ENCODE measurements at places on chromosomes 11 and 22.
A peak's percentile ranks its signal among the peaks of the same experiment; 100 is the strongest.

DNA sequence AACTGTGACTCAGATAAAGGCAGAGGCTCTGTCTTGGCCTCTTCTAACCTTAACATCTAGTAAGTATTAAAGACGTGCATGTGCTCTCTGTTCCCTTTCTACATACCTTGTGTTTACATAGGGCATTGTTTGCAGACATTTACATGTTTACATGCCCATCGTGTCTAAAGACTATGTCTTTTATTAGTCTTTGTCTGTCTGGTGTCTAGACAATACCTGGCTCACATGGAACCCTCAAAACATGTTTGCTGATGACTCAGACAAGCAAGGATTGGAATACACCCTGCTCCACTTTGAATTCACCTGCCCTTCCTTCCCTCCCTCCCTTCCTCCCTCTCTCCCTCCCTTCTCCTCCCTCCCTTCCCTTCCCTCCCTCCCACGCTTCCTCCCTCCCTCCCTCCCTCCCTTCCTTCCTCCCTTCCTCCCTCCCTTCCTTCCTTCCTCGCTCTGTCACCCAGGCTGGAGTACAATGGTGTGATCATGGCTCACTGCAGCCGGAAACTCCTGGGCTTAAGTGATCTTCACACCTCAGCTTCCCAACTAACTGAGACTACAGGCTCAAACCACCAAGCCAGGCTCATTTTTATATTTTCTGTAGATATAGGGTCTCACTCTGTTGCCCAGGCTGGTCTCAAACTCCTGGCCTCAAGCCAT is 23.7 kb upstream of the SORL1-AS1 start:
- H3K27ac ChIP-seq: no peak overlapping the region
- no peaks in the 10 kb centered on the region for H3K27me3 ChIP-seq
- no peaks in the 10 kb centered on the region for H3K36me3 ChIP-seq
- no peak overlapping the region for H3K4me3 ChIP-seq
- H3K4me1 ChIP-seq: peaks cover 20% of the 10 kb centered on the region

DNA sequence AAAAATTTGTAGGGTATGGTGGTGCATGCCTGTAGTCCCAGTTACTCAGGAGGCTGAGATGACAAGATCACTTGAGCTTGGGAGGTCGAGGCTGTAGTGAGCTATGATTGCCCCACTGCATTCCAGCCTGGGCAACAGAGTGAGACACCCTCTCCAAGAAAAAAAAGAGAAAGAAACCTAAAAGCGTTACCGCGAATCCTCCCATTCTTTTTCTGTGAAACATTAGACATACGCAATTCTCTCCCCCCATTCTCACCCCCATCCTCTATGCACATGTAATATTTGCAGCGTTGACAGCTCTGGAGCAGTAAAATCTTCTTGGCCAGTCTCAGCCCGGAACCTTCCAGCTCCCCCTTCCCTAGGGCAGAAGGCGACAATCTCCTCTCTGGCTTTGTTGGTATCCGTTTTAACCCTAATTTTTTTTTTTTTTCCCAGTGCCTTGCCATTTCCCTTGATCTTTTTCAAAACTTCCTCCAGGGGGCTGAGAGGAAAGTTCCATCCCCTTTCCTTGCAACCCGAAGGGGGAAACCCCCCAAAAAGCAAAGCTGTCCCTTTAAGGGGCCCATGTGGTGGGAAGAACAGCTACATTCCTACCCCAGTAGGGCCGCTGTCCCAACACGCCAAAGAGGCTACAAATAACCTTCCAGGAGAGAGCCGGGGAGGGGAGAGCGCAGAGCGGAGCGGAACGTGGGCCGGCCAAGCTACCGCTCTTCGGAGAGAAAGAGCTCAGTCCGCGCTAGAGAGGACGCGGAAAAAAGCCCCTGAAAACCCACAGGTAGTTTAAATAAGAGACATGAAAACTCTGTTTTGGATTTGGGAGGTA is 1.9 kb downstream of the LRP4 start:
- peak overlapping the region; percentile 90 for H3K27ac ChIP-seq
- DNase-seq: no peak
- H3K4me3 ChIP-seq: peak overlapping the region; percentile 83
- peaks cover 58% of the 10 kb centered on the region for H3K4me1 ChIP-seq
- H3K27me3 ChIP-seq: no peaks in the 10 kb centered on the region

DNA sequence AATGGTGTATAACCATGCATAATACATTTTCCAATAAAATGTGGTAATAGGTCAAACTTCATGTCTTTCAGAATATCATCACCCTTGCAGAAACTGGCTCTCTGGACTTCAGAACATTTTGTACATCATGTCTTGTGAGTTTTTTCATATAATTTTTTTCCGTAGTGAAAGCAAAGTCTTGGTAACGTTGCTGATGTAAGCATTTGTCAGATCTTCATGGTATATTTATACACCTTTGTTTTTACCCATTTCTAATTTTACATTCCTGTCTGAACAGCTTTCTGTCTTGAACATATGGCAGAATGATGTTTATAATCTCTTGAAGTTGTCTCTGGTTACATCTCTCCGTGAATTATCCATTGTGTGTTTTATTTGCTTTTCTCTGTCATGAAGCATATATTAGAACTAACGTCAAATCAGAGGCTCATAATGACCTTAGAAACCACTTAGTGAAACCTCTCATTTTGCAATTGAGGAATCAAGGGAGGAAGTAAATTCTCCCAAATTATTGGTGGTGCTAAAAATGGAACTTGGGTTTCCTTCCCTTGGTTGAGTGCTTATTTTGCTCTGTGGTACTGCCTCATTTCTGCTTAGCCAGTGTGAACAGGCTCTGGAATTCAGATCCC is 37.4 kb downstream of the CSRP3 start:
- H3K4me1 ChIP-seq: no peaks in the 10 kb centered on the region
- no peak overlapping the region for H3K4me3 ChIP-seq
- peaks cover 16% of the 10 kb centered on the region for H3K36me3 ChIP-seq
- no peak overlapping the region for H3K27ac ChIP-seq
- no peaks in the 10 kb centered on the region for H3K27me3 ChIP-seq
- no peak for DNase-seq

DNA sequence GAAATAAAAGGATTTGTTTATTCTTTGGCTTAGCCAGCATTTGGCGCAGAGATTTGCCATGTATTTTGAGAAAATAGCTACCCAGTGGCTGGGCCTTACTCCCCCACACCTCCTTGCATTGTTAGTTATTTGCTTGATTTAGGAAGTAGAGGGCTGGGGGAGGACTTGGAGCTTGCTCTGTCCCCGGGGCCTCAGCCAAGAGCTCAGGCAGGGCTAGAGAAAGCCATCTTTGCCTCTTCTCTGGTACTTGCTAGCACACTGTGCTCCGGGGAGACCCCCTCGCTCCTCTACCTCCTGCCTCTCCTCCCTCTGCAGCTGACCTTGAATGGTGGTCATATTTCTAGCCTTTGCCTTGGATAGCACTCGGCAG is 93.0 kb downstream of the SCN3B start:
- peak overlapping the region; percentile 76 for H3K27ac ChIP-seq
- no peaks in the 10 kb centered on the region for H3K36me3 ChIP-seq
- no peaks in the 10 kb centered on the region for H3K27me3 ChIP-seq

DNA sequence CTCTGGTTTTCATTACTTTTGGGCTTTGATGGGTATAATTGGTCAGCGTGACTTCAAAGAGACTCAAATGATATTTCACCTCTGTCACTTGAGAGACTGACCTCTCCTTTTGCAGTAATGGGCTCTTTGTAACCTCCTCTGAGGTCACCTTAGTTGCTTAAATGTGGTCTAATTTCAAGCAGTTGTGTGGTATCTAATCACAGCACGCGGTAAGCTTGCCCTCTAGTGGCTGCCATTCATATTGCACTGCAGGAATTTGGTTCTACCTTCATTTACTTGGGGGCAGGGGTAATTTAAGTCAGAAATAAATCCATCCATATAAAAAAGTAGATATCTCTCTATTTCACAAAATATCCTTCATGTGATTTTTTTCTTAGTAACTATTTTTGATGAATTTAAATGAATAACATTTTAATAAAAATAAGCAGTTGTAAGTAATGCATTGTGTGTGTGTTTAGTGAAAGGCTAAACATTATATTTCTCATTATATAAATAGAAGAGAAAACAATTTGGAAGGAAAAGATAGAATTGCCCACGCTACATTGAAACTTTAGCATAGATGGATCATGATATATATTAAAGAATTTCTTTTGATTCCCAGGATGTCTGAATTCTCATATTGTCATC is 55.0 kb upstream of the ANO3 start:
- peaks cover 17% of the 10 kb centered on the region for H3K27me3 ChIP-seq
- peak; percentile 78 for DNase-seq
- H3K4me3 ChIP-seq: no peak overlapping the region
- no peak overlapping the region for H3K27ac ChIP-seq
- no peaks in the 10 kb centered on the region for H3K36me3 ChIP-seq

DNA sequence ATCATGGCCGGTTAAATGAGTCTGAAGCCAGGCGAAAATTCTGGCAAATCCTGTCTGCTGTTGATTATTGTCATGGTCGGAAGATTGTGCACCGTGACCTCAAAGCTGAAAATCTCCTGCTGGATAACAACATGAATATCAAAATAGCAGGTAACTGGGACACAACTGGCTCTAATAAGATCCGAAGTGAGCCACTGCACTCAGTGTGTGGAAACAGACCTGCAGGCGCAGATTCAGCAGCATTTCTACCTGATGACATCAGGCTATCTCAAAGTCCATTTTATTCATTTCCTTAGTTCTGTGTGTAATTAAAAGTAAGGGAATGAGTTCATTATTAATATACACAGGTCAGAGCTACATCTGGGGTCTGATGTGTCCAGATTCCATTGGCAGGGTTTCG is 78.2 kb downstream of the PPP2R1B start:
- DNase-seq: no peak
- H3K27ac ChIP-seq: peak overlapping the region; percentile 93
- H3K4me3 ChIP-seq: no peak overlapping the region
- no peaks in the 10 kb centered on the region for H3K27me3 ChIP-seq
- H3K4me1 ChIP-seq: peaks cover 25% of the 10 kb centered on the region

- H3K4me1 ChIP-seq: peaks cover 3% of the 10 kb centered on the region
- H3K27me3 ChIP-seq: no peaks in the 10 kb centered on the region
- no peak for DNase-seq
These were observed 405.3 kb upstream of the LUZP2 start for GRCh38 chr11:24091594-24091993.

DNA sequence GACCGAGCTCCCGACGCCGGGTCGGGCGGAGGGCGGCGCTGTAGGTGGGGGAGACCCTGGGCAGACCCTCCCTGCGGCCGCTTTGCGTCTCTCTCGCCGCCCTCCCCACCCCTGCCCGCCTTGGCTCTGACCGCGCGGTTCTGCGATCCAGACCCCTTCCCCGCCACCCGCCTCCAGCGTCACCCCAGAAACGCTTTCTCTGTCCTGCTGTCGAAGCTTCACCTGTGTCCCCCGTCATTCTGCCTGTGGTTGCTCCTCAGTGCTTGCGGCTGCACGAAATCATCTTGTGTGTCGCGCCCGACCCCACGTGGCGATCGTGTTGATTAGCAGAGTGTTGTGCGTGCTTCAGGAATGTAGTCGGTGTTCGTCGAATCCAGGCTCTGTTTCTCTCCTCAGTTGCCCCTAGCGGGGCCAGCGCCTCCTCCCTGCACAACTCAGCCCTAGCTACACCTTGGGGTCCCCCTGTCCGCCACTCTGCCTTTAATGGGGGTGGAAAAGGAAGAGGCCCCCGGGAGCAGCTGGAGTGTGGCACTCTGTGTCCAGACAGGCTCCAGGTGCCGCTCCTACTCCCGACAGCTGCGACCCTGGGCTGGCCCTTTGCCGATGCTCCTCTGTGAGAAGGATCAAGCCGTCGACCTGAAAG is 851 bp downstream of the PTDSS2 start:
- H3K27me3 ChIP-seq: no peaks in the 10 kb centered on the region
- H3K36me3 ChIP-seq: peaks cover 3% of the 10 kb centered on the region
- DNase-seq: peak; percentile 72
- H3K27ac ChIP-seq: peak overlapping the region; percentile 92
- H3K4me3 ChIP-seq: peak overlapping the region; percentile 91
- H3K4me1 ChIP-seq: peaks cover 27% of the 10 kb centered on the region

DNA sequence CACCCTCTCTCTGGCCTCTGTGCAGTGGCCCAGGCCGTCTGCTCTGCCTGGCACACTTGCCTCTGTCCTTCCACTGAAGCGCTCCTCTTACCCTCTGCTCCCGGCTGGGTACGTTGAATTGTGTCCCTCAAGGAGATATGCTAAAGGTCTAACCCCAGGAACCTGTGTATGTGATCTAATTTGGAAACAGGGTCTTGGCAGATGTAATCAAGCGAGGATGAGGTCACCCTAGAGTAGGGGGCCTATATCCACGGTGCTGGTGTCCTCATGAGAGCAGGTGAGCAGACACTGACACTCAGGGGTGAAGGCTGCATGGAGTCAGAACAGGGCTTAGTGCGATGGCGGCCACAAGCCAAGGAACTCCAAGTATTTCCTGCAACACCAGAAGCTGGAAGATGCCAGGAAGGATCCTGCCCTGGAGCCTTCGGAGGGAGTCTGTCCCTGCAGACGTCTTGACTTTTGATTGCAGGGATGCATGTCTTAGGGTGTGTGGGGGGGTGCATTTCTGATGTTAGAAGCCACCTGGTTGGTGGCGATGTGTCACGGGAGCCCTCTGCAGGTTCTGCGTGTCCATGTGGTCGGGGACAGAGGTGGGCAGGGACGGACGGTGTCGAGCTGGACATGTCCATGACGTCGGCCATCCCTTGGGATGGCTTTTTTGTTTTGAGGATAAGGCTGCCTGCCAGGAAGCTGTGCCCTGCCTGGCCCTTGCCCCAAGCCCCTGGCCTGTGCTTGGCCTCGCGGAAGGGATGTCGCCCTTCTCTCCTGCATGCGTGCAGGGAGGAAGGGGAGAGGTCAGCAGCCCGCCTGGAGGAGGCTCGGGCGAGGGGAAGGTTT is 68.6 kb downstream of the LRP5 start:
- peaks cover 6% of the 10 kb centered on the region for H3K4me1 ChIP-seq
- no peaks in the 10 kb centered on the region for H3K27me3 ChIP-seq
- peaks cover under 1% of the 10 kb centered on the region for H3K36me3 ChIP-seq

GRCh38 chr11:57200917-57201316 is 19.2 kb downstream of the LRRC55 start:
- H3K4me3 ChIP-seq: no peak overlapping the region
- no peak overlapping the region for H3K27ac ChIP-seq
- no peak for DNase-seq
- peaks cover 4% of the 10 kb centered on the region for H3K4me1 ChIP-seq

- no peak overlapping the region for H3K4me3 ChIP-seq
- peaks cover 2% of the 10 kb centered on the region for H3K36me3 ChIP-seq
- H3K27me3 ChIP-seq: no peaks in the 10 kb centered on the region
- H3K4me1 ChIP-seq: peaks cover 16% of the 10 kb centered on the region
- H3K27ac ChIP-seq: peak overlapping the region; percentile 25
These were observed 226.9 kb downstream of the SNX19 start for GRCh38 chr11:130689222-130689908.

DNA sequence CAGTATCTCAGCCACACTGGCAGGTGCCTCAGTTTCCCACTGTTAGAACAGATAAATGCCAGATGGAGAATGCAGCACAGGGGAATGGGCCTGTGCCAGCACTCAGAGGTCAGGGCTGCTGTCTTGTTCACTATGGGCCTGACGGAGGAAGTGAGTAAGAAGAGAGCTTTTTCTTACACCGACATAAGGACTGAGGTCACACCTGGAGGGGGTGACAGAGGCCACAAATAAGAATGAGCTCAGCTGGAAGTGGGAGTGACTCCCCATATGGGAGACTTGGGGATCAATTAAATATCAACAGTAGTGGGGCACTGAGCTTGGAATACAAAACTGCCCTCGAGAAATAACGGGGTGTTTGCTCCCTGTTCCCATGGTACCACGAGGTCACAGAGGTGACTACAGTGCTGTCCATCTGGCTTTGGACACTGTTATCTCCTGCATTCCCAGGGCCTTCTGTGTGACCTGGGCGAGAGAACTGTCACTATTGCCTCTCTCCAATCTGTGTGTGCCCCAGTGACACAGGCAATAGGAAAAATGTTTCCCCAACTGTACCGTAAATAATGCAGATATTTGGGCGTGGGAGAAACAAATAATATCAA is 94.1 kb upstream of the NNMT start:
- no peaks in the 10 kb centered on the region for H3K36me3 ChIP-seq
- H3K27ac ChIP-seq: no peak overlapping the region
- peaks cover 26% of the 10 kb centered on the region for H3K27me3 ChIP-seq
- no peak overlapping the region for H3K4me3 ChIP-seq
- DNase-seq: no peak
